IMR-90 (cell line): ENCODE measurements at places on chromosomes 4 and X. TPM values are rescaled to one million over a fixed set of nuclear protein-coding genes. Genes with fewer than 3 reads are reported as not detected.

The UXT gene
- total RNA-seq: 128 and 164 TPM in 2 replicates

The CXCL11 gene
- under 0.01 TPM in 2 replicates for total RNA-seq

The PHEX gene
- total RNA-seq: 0.18 and 0.28 TPM in 2 replicates

The MAGEE1 gene
- 0.54 and 0.56 TPM in 2 replicates for total RNA-seq
